ENCODE measurements at places on chromosomes 1 and 21.

DNA sequence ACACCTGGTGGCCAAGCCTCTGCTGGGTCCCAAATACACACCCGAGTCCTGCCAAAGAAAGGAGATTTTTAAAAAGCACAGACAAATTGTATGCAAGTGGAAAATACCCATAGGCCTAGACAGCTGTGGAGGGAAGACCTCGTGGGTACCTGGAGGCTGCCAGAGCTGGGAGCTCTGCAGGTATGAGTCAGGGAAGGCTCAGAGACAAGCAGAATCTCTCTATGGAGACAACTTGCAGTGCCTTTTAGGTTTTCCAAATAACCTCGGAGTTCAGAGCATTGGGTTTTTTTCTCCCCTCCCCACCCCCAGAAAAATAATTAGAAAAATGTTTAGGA is 127.7 kb downstream of the EDEM3 start:
- no peak for DNase-seq

GRCh38 chr1:111879081-111879480 is 110.4 kb downstream of the KCND3 start:
- no peak for DNase-seq

- DNase-seq: no peak
Observed at GRCh38 chr1:14983277-14983676, 170.3 kb upstream of the TMEM51 start.

- no peak for DNase-seq
Observed at GRCh38 chr1:68795956-68796355, 299.1 kb upstream of the DEPDC1 start.

- DNase-seq: peak; percentile 91
Observed at GRCh38 chr1:183956559-183957188, 80.9 kb downstream of the COLGALT2 start.

DNA sequence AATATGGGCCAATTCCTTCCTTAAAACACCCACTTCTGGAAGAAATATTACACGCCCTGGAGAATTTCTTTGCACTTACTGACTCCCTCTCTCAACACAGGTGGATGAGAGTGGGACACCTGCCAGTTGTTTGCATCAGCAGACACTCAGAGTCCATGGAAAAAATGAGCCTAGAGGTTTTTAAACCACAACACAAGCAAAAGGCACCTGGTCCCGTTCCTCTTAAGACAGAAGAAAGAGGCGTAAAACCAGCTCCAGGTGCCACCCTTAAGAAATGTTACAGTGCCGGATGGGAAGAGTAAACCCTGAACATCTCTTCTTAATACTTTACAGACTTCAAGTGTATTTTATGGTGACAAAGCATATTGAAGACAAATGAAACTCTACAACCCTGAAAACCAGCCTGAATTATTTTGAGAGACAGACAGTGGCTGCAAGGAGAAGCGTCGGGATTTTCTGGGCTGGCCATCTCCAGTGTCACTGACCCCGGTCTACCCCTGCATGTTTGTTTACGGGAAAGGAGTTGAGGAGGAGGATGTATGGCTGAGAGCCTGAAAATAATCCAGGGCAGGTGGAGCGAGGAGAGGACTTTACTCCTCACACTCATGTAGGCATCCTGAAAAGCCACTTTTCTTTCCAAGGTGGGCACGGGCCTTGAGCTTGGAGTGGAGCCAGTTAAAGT is 7.8 kb upstream of the RIPK4 start:
- no peak for DNase-seq

- DNase-seq: peak; percentile 78
Observed at GRCh38 chr1:223741861-223742260, 29.5 kb downstream of the CAPN2 start.

- no peak for DNase-seq
Observed at GRCh38 chr1:46394872-46395465, 852 bp downstream of the FAAH start.

DNA sequence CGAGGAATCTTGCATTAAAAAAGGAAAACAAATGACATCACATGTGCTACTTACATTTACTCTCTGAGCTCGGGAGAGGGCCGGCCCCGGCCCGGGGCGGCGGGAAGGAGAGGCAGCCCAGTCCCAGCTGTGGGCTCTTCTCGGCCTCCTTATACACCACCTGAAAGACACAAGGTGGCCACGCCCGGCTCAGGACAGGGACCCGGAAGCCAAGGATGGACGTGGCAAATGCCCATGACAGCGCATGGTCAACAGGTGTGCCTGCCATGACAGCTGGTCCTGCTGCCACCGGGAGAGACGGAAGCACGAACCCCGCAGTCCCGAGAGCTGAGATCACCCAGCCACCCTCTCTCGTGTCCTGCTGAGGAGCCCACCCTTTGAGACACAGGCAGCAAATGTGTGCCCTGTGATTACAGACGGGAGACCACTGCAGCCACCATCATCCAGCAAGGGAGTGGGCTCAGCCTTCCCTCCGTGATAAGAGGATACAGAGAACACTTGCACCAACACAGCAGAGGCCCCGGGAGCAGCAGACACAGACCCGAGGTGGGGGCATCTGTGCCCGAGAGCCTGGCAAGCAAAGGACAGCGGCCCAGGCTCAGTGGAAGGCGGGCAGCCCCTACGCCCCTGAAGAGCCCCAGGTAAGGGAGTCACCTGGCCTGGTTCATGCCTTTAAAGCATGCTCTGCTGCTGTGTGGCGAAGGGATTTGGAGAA is 8.7 kb downstream of the TPRG1L start:
- no peak for DNase-seq

DNA sequence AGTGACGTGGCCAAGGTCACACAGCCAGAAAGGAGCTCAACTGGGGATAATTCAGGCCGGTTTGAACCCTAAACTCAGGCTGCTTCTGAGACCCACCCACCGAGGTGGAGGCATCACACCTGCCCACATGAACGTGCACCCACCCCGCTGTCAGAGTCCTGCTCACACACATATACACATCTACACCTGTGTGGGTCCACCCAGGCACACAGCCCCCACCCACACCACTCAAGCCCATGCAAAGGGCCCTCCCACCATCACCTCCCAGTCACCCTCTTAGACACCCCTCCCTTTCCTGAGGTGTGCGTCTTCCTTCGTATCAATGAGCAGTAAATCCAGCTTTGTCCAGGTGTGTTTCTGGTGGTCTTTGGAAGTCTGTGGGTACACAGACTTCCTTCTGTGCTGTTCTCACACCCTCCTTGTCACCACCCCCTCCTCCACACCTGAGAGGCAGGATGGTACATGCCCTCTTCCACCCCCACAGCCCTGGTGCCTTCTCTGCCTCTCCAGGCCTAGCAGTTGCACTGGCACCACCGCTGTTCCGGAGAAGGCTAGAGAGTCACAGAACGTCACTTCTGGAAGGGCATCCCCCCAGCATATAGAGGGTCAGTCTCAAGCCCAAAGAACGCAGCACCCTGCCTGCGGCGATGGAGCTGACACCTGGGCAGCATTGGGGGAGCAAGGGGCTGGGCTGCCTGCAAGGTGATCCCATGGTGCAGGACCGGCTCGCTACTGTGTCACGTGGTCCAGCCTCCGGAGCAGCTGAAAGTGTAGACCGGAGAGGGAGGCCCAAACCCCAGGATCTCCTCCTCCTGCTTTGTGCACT is 18.9 kb upstream of the FAM131C start:
- DNase-seq: no peak

DNA sequence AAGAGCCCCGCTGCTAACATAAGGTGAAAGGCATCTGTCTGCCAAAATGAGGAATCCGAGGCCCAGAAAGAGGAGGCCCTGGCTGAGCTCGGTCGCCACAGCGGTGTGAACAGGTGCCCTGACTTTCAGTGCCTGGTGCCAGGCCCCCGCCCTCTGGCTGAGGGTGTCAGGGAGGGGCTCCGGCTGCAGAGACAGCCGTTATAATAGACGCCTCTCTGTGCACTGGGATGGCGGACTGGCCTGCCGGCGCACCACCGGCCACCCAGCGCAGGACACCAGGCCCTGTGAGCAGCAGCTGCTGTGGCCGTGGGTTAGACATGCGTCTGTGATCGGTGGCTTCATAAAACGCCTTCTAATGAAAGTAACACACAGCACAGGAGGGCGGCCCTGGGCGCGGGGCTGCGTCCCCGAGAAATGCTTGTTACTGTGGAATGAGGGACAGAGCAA is 51.4 kb upstream of the ACTRT2 start:
- DNase-seq: no peak

DNA sequence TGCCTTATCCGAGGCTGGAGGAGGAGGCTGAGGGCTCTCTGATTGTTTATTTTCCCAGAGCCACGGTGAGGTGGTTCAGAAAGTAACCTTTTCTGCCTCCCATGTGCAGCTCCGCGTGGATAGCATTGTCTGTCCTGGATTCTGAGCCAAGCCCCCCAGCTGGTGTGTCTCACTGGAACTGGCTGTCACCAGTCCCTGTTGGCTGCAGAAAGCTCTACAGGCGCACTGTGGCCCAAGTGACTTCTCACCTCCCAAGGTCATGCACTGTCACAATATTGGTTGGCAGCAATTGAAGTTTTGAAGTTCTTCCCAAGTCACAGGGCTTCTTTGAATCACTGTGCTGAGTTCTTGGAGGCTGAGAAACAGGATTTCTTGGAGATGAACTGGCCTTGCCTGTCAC is 8.2 kb downstream of the BMP8A start:
- no peak for DNase-seq

- no peak for DNase-seq
Observed at GRCh38 chr1:221174330-221174993, 295.2 kb downstream of the HLX start.

GRCh38 chr1:215306426-215306825 is 223.9 kb downstream of the KCNK2 start:
- DNase-seq: no peak

GRCh38 chr1:101996825-101997465 is at the start of gene OLFM3:
Gene OLFM3, minus strand, starts transcription at chr1:101996926.
- peak; percentile 9 for DNase-seq

DNA sequence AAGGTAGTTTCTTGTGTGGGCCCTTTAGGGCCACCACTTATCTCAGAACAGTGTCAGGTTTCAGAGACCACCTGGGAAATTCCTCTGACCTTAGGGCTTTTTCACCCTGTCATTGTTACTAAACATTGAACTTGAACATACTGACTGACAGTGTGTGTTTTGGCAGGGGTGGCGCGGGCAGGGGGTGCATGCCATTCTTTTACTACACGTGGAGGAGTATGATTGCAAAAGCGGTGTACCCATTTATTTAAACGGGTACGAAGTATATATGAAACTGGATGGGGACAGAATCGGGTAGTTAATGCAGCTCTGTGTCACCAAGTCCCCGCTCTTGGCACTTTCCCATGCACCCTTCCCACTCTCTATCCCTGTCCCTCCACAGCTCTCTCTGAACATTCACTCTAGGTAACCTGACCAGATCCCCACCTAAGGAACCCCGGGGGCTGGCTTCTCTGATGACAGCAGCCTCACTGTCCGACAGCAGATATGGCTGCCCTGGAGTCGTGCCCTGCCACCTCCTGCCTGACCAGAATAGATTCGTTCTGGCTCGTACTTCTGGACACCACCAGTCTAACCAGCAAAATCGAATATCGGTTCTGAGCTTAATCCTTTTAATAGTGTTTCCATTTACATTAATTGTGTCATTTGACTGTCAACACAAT is 51.3 kb downstream of the NFASC start:
- DNase-seq: no peak

DNA sequence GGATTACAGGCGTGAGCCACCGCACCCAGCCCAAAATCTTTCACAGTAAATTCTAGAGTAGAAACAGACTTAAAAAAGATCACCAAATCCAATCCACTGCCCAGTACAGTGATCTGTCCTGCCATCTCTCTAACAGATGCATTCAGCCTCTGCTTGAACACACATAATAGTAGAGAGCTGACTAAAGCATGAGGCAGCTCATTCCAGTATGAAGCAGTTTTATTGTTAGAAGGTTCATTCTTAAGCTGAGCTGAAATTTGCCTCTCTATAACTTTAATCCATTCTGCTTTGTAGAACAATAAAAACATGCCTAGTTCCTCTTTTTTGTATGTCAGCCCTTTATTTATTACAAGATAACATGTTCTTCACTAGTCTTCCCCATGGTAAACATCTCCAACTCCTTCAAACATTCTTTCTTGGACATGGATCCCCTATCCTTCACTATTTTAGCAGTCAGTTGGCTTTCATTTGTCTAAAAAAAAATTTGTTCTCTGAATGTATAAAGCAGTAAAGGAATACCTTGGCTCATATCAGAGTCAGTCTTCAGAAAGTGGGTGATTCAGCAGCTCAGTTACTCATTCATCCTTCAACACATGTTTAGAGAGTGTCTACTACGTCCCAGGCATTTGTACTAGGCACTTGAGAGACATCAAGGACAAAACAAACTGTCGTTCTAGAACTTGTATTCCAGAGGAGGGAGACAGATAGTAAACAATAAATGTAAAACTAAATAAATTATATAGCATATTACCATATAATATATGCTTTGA is 10.7 kb upstream of the PTBP2 start:
- DNase-seq: peak; percentile 59

DNA sequence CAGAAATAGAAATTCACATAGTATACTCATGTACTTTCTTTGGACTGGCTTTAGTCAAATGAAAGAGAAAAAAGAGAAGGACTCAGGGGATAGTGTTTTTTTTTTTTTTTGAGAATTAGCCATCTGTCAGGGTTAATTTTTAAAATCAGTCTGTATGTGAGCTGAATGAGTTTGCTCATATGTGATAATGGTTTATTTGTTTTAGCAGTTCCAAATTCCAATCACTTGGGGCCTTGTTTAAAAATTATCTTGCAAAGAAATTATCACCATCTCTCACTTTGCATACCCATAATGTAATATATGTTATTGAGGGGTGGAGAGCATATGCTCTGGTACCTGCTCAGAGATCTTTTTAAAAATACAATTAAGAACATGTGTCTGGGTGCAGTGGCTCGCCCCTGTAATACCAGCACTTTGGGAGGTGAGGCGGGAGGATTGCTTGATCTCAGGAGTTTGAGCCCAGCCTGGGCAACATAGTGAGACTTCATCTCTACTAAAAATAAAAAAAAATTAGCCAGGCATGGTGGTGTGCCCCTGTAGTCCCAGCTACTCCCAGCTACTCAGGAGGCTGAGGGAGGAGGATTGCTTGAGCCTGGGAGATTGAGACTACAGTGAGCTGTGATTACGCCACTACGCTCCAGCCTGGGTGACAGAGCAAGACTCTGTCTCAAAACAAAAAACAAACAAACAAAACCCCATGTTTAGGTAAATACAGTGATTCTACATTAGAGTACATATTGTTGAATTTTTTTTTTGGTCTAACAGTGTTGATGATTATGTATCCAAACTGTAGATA is 19.7 kb downstream of the GNAI3 start:
- DNase-seq: no peak

- no peak for DNase-seq
Observed at GRCh38 chr1:177448652-177449357, 278.0 kb downstream of the BRINP2 start.

GRCh38 chr1:217333939-217334338 is 297.0 kb downstream of the GPATCH2 start:
- peak; percentile 21 for DNase-seq

- no peak for DNase-seq
Observed at GRCh38 chr1:213335084-213335483, 284.0 kb downstream of the RPS6KC1 start.

DNA sequence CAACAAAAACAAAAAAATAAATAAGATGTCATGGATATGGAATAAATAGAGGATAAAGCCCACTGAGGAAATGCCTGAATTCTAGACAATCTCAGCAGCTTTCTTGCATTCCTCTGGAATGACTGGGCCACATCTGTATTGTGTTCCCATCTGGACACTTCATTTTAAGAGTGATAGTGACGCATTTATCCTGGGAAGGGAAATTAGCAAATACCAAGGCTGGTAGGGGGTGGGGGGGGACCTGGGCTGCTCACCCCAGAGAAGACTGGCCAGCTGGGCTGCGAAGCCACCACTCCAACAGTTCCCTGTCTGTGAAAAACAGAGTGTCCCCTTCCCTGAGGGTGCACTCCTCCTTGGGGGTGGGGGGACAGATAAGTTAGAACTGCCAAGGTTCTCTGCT is 106.3 kb downstream of the HIVEP3 start:
- peak; percentile 90 for DNase-seq

GRCh38 chr1:98704474-98704873 is 43.0 kb downstream of the SNX7 start:
- peak; percentile 50 for DNase-seq
